ENCODE measurements at places on chromosomes 4 and X.

GRCh38 chrX:107504006-107504405 lies 54.6 kb downstream of the FRMPD3 start:
- no peak for DNase-seq

- DNase-seq, result no peak
Observed at GRCh38 chr4:159042097-159042605, 60.7 kb upstream of the RAPGEF2 start.

DNA sequence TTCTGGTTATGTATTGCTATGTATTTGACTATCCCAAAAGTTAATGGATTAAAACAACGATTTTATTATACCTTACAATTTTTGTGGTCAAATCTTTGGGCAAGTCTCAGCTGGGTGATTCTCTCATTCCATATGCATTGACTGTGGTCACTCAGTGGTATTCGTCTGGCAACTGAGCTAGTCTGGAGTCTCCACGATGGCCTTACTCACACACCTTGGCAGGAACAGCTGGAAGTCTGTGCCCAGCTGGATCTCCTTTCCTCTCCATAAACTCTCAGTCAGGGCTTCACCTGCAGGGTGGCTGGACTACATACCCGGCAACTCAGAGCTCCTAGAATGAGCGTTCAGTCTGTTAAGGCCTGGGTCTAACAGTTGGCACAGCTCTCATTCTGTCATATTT lies 141.1 kb upstream of the WDFY3 start:
- no peak for DNase-seq

DNA sequence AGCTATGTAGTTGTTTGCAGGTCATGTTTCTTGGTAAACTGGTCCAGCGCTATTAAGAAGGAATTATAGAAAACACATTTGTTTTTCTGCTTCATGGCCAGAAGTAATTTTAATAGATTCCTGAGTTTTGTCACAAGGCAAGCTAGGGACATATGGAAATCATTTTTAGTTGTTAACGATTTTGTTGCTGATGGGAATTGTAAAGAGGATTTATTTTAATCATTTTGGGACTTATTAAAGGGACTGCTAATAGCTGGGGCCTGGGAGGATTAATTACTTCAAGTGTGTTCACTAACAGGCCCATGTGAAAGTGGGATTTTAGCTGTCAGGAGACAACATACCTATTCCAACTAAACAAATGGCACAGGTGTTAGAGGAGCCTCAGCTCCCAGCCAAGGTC lies 492.0 kb upstream of the ARX start:
- no peak for DNase-seq

GRCh38 chr4:3605491-3605890 lies 73.3 kb upstream of the LRPAP1 start:
- DNase-seq, result no peak

GRCh38 chr4:6716018-6716911 lies at the start of gene BLOC1S4:
BLOC1S4 (plus strand) TSS chr4:6716174; CDS start chr4:6716210, 36 bp downstream.
- peak; percentile 87 for DNase-seq

DNA sequence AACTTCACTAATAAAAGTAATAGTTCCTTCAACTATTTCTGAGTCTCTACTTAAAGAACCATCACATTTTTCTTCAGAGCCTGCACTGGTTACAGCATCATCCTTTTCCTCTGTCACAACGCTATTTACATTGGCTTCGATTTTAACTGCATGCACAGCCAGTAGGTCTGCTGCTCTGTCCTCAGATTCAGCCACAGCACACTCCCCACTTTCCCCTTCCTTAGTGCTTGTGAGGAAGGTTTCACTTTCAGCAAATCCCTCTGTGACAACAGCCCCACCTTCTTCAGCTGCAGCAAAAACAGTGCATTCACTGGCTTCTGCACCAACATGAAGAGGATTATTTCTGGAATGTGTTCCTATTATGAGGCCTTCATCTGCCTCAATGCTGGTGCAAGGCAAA lies 25.7 kb downstream of the BOD1L1 start:
- no peak for DNase-seq

DNA sequence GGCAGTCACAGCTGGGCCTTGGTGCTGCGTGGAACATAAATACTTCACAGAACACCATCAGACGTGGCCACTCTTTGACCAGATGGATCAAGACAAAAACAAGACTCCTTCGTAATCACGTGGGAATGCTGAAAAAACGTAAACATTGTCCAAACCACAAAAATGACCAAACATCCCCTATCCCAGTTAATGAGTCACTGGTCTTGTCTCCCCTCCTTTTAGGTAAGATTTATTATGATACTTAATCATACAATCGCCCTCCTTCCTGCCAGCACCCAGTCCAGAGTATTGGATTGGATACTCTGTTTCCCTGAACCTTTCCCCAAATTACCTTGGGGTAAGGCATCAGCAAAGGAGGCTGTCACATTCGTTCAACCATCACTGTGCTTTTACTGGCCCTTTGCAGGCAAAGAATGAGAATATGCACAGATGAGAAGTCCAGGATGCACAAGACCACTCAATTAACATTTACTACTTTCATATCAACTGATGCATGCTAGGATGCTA lies 601 bp upstream of the TCEANC start:
- no peak for DNase-seq

DNA sequence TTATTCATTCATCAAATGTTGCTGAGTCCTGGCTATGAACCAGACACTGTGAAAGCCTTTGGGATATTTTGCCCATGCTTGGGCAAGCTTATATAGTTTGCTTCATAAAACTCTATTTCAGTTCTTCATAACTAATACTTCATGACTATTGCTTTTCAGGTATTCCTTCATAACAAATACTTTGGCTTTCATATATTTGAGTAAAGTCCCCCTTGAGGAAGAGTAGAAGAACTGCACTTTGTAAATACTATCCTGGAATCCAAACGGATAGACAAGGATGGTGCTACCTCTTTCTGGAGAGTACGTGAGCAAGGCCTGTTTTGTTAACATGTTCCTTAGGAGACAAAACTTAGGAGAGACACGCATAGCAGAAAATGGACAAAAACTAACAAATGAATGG lies 1.7 kb upstream of the AFP start:
- DNase-seq, result no peak

DNA sequence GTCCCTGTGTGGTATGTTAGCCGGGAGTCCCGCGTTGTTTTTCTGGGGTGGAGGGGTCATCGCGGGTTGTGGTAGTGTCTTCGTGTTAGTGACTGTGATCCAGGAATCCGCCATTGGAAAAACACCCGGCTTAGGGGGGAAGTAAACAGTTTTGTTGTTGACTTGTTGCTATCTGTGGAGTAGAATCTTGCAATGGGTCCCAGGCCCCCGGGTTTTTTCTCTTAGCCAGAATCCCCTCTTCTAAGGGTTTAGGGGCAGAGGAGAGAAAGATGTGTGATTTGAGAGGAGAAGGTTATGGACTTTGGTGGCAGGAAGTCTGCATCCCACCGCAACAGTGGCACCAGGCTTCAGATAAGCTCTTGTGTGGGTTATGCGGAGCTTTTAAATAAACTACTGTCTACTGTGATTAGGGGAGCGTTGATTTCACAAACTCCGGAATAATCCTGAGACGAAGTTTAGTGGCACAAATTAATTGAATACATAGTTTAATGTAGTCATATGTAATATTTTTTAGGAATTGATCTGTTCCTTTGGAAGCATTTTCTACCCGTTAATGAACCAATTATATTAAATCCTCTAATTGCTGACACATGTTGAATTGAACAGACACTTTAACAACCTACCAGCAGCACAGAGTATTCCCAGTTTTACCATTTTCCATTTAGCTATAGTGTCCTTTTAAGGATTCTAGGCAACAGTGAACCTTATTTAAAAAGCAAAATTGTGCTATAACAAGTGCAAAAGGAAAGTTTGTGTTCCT lies 1.4 kb downstream of the DDX3X start:
- DNase-seq, result no peak

- no peak for DNase-seq
Observed at GRCh38 chr4:7629501-7630254, 194.9 kb upstream of the PSAPL1 start.

DNA sequence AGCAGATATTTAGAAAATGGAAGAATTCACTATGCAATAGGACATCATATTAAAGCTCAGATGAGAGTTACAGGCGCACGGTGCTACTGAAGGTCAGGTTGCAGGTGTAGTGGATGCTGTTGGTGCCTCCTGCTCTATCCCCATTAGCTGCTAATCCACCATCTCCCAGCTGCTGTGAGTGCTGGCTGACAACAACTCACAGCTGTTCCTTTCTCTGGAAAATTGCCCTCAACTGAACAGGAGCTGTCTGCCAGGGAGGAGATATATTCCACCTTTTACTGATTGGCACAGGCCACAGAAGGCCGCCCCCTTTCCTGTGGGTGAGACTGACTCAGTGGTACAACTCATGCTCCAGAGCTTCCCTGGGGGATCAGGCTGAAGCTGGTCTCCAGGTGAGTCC lies 48.7 kb downstream of the UCHL1 start:
- DNase-seq, result no peak

DNA sequence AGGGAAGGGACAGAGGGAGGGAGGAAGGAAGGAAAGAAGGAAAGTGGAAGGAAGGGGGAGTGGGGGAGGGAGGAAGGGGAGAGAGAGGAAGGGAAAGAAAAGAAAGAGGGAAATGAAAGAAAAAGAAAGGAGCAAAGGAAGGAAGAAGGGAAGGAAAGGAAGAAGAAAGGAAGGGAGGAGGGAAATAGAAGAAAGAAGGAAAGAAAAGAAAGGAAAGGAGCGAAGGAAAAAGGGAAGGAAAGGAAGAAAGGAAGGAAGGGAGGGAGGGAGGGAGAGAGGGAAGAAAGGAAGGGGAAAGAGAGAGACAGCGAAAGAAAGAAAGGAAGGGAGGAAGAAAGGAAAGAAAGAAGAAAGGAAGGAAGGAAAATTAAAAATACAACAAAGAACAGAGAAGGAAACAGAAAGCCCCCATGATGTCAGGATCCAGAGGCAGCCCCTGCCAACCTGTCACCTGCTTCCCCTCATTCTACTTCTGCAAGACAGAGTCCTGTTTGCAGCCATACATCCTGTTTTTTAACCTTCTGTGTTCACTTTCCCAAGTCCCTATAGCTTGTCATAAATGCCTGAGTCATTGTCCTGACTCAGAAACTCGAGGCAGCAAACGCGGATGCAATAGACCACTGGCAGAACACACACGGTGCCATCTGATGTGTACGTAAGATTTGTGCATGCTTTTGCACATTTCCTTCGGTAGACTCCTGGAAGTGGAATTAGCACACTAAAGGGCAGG lies 77.0 kb upstream of the C4orf50 start:
- no peak for DNase-seq

DNA sequence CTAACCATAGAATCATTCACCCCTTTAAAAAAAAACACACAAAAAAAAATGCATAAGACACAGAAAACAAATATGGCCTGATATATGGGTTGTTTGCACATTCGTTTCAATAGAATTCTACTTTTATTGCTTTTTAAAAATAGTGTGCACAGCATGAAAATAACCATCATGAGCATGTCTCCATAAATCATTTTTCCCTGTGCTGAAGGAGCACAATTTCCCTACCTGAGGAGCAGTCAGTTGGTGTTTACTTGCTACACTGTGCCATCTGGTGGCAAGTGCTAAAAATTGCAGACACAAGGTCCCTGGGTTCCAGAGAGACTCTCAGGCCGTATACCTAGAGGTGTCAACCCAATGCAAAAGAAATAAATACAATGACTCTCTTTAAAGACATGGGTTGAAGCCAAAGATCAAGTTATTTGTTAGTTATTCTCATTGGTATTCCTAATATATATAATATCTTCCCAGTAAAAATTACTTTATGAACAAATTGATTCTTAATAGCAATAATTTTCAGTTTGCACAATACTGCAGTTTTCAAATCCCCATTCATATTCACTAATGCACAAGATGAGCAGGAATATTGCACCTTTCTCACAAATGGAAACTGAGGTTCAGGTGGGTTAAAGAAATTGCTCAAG lies 551.4 kb downstream of the IQCM start:
- DNase-seq, result no peak

GRCh38 chrX:31223817-31224216 lies 152.0 kb upstream of the FTHL17 start:
- DNase-seq, result no peak

DNA sequence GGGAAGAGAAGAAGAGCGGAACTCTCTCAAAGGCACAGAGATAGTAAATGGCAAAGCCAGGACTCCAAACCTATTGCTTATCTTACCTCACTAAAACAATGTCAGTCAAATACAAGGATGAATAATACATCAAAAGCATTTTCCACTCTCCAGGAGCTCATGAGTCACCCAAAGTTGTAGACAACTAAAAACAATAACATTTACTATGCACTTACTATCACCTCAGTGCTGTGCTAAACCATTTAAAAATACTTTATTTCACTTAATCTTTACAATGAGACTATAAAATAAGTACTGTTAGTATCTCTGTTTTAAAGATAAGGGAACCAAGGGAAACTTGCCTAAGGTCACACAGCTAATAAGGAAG lies 163.2 kb upstream of the SPANXC start:
- DNase-seq, result no peak
